ENCODE measurements at places on chromosomes 4 and X.
A peak's percentile ranks its signal among the peaks of the same experiment; 100 is the strongest.

DNA sequence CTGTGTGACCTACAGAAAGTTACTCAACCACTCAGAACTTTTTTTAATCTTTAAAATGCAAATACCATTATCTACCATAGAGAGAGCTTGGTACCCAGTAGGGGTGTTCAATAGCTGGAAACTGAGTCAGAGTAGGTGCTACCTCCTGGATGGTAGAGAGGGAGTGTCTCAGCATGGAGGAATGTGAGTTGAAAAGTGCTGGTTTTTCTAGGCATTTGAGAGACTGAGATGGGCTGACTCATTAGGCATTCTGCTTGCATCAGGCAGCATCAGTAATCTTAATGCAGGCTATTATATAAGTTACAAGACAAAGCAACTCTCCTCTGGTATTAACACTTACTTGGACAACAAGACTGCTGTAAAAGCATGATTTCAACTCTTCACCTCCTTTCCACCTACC is 70.9 kb upstream of the ARHGEF9 start:
- DNase-seq = peak; percentile 32

GRCh38 chr4:3770323-3771163 is 4.4 kb downstream of the ADRA2C start:
- no peak for DNase-seq

DNA sequence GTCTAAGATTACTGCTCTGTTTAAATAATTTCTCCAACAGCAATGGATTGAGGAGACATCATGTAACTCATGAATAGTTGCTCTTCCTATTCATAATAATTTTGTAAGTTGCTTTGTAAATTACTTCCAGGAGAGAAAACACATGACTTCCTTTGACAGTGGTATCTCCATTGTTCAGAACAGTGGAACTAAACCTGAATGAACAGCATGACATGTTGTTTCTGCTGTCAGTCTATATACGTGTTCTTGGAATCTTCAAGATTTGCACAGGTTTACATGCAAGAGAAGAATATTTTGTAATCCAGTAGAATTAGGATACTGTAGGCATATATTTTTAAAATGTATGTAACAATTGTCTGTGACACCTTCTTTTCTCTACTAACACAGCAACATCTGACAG is 618.8 kb upstream of the GRID2 start:
- no peak for DNase-seq

GRCh38 chr4:155946486-155946885 is 7.2 kb downstream of the CTSO start:
- DNase-seq = peak; percentile 60
